ENCODE measurements at places on chromosomes 3 and 15. TPM values are rescaled to one million over a fixed set of nuclear protein-coding genes. Genes with fewer than 3 reads are reported as not detected.

DNA sequence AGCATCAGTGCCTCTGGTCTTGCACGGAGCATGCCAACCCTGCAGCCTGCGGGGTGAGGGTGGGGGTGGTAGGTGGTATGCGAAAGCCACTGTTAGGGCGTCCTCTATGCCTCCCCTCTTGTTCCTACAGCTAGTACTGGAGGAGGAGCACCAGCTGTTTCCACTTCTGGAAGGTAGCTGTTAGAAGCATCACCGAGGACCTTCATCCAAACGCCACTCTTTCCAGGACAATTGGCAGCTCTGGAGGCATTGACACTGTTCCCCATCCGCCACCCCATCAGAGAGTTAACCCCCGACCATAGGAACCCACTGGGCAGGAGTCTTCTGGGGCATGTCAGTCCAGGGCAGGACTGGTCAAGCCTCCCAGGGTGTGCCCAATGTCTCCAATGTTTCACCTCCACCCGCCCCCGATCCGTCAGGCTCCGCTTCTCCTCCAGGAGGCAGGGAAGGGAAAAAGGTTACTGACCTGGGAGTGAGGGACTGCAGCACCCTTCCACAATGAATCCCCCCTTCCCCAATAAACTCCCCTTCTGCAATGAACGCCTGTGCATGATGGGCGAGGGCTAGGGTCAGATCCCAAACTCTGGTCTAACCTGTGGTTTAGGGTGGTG, 487 bp downstream of the DUOX2 start:
- DNase-seq = no peak

- DNase-seq = no peak
Measured at GRCh38 chr3:7322957-7323669, 462.2 kb downstream of the GRM7 start.

- DNase-seq = no peak
Measured at GRCh38 chr3:183400352-183400751, 28.1 kb downstream of the MCF2L2 start.

DNA sequence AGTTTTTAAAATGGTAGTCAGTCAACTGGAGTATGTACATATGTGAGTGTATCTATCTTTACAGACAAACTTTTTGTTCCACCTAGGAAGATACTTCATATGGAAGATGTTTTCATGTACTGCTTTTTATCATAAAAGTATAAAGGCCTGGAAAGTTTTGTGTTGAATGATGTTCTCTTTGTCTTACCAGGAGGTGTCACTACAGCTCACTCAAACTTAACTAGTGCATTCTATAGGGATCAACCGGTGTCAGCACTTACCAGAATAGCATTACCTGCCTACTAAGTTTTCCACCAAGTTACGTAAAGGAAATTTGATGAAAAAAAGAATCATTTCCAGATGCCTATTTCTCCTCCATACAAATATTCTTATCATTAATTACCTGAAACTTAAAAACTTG, 522.6 kb upstream of the SEMA6D start:
- DNase-seq = no peak

- DNase-seq = no peak
Measured at GRCh38 chr3:69791919-69792399, 52.7 kb downstream of the MITF start.

DNA sequence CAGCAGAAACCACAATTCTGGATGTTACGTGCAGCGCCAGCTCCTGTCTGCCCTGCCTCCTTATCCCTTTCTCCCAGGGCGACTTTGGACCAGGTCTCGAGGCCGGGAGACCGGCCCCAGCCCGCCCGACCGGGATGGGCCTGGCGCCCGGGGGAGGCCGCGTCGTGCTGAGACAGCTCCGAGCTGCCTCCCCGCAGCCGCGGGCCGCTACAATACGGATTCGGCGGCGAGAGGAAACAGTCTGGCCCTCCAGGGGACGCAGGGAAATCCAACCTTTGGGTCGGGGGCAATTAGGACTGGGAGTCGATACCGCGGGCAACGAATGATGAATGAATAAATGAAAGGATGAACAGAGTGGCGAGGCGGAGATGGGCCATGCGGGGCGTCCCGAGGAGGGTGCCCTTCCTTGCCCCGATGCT, 537 bp downstream of the GRAMD2A start:
- DNase-seq = peak; percentile 83

GRCh38 chr15:77506311-77507142, 85.8 kb downstream of the HMG20A start:
- DNase-seq = peak; percentile 91

DNA sequence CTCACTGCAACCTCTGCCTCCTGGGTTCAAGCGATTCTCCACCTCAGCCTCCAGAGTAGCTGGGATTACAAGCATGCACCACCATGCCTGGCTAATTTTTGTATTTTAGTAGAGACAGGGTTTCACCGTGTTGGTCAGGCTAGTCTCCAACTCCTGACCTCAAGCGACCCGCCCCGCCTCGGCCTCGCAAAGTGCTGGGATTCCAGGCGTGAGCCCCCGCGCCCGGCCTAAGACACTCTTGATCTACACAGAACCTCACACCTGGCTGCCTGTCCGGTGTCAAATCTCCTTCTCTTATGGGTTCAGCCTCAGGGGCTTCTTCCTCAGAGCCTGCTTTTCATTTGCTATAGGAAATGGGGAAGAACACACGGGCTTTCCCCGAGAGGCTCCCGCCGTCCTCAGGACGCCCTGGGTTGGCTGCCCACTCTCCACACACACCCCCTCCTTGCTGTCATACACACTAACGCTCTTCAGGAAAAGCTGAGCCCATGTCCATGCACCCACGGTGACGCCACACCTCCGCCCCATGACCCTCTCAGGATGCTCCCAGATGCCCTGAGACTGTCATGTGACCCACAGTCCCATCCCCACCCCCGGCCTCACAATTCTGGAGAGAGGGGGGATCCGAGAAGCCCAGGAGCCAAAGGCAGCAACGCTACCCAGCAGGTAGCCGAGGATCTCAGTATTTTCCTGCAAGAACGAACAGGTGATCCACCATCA, 10.4 kb downstream of the TMEM44 start:
- DNase-seq = no peak

DNA sequence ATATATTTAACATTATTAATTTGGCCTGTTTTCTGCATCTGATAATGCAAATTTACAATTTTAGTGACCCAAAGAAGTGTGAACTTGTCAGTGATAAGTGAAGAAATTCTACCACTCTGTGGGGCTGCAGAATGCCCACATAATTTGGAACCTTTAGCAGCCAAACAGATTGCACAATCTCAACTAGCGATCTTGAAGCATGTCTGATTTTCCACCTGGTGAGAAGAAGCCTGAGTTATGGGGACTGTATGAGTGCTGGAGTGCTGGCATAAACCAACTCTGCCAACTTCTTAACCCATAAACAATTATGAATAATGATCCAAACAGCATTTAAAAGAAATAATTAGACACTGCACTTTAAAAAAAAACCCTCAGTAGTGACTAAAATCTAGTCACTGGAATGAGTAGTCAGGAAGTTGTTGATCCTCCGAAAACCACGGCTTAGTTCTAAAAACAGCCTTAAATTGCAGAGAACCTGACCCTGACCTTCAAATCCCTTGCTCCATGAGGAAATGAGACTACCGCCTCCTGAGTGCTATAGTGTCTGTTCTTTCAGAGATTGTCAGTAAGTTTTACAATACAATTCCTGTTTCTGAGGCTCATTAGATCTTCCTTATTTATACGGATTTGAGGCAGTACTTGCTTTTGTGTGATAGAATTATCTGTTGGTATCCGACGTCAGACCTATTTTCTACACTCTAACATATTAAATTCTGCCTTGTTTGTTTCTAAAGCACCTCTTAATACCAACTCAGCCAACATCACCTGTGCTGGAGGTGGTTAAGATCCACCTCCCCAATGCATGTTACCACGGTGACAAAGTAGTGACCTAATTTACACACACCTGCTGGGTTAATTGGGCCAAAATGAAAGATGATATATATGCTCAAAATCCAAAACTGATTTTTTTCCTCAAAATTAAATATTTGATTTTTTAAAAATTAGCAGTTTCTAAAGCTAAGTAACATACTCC, 267.7 kb downstream of the ZBTB20 start:
- DNase-seq = no peak

DNA sequence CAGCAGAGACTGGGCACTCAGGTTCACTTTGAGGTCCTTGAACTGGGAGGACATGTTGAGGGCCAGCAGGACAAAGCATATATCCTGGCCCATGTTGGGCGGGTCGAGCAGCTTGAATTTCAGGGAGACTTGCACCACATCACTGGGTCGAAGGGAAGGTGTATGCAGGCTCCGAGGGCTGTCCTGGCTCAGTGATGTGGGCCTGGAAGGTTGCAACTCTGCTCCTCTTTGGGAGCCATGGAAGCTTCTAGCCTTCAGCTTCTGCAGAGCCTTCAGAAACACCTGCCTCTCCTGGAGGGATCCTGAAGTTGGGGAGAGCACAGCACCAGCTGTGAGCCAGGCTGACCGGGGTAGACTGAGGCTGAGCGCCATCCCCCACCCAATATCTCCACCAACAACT, 14.7 kb upstream of the EPB42 start:
- no peak for DNase-seq

The WNT5A gene
- total RNA-seq = 12.1 TPM

The CHRM5 gene
- total RNA-seq = not detected
